ENCODE measurements at places on chromosomes 1 and 21.

DNA sequence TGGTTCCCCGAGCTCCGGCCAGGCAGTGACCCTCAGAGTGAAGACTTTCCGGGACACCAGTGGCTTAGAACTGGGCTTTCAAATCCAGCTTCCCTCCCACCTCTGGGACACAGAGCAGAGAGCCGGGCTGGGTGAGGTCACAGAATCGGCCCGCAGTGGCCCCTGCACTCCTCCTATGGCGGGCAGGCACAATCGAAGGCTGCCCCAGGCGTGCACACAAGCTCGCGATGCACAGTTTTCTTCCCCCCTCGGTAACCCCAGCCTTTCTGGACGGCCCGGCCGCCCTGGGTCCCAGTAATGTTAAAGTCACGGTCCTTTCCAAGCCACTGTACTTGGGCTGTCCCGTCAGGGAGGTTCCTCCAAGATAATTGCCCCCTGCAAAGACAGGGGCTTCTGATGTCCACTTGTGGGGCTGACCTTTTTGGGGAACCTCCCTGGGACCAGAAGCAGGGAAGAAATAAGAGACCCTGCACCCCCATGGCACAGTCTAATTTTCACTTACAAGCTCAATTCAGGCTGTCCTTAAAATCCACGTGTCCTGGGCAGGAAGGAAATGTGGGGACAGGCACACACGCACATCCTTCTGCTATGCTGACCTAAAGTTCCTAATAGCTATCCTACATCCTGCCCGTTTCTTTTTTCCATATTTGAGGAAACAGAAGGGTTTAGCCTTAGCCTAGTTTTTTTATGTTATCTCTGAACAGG lies 13.7 kb downstream of the TFF3 start:
- no peak for DNase-seq

DNA sequence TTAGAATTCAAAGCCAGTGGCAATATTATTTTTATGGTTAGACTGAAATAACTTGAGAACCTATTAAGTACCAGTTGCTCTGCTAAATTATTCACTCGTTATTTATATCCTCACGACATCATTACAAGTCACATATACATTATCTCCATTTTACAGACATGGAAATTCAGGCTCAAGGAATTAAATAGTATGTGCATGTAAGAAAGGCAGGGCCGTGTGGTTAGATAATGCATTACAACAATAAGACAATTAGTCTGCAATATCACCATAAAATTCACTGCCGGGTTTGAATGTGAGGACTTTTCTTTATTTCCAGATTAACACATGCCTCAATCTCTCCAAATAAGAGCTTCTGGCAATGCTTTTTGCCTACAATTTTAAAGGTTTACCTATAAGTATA lies 523.4 kb downstream of the PTBP2 start:
- no peak for DNase-seq

DNA sequence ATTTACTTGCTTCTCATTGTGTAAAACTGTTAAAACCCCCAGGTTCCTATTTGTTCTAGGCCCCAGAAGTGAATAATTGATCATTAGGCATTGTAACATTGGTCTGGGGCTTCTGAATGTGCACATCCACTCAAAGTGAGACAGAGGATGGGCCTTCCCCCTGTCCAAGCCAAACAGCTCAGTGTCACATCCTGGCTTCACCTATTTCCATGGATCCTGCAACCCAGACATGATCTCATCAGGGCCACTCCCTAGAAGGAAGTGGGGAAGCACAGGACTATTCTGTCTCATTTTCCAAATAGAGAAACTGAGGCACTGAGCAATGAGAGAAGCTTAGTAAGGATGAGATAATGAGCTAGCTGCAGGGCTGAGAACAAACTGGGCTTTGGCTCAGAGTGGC lies 47.4 kb upstream of the TSPAN2 start:
- no peak for DNase-seq

DNA sequence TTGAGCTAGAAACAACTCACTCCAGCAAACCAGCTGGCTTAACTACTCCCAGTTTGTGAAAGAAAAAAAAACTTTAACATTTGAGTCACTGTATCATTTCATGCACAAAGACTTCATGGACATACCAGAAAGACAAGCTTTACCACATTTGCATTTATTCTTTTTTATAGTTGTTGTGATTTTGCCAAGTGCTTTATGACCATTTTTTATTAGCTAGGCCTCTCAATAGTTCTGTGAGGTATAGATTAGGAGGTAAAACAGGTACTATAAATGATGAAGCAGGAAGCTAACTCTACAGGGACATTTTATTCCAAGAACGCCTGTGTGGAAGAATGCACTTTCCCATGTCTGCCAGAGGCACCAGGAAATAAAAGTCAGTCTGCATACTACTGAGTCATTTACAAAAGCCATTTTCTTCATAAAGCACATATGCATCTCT lies 8.2 kb upstream of the DENND1B start:
- no peak for DNase-seq

GRCh38 chr1:214397497-214397896 lies 116.5 kb downstream of the SMYD2 start:
- no peak for DNase-seq

GRCh38 chr1:243572940-243573339 lies 277.1 kb downstream of the AKT3 start:
- DNase-seq: no peak

- no peak for DNase-seq
Observed at GRCh38 chr1:208127792-208128529, 116.2 kb downstream of the PLXNA2 start.

- no peak for DNase-seq
Observed at GRCh38 chr21:28148400-28149064, 844.1 kb downstream of the LTN1 start.

- DNase-seq: no peak
Observed at GRCh38 chr1:179142889-179143299, 61.0 kb downstream of the TOR3A start.

- DNase-seq: no peak
Observed at GRCh38 chr1:25519624-25520023, 23.8 kb upstream of the LDLRAP1 start.

- DNase-seq: no peak
Observed at GRCh38 chr1:210440081-210440480, 111.4 kb downstream of the HHAT start.

GRCh38 chr1:207649865-207650580 lies 5.1 kb downstream of the CR1L start:
- DNase-seq: no peak
